ENCODE measurements at places on chromosomes 12 and 14.

- DNase-seq = peak; percentile 63
These were observed 301.9 kb downstream of the CCER1 start for GRCh38 chr12:90653040-90653439.

DNA sequence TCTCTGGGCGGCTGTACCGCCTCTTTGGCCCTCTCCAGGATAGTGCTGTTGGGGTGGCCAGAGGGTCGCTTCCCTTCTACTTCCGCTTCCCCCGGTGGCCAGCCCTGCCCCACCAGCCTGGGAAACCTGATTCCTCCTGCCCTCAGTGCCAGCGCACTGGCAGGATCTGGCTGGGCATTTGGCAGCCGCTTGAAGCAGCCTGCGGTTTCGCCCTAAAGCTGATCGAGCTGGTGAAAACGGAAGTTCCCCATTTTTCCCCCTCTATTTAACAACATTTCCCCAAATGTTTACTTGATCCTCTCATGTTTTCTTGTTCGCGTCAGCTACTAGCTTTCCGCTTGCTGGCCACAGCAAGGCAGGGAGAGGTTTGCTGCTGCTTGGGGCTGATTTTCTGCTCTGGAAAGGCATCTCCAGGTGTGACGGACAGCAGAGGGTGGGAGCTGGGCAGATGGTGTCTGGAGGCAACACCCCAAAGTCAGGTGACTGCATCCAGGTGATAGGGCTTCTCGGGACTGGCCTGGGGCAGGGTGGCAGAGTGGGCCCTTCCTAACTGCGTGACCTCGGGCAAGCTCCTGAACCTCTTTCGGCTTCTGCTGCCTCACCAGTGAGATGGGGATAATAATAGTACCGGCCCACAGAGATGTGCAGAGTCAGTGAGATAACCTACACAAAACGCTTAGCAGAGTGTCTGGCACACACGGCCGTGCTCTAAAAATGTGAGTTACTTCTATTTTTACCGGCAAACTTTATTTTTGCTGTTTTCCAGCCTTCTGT is 53.1 kb downstream of the TSPAN9 start:
- DNase-seq = no peak

- DNase-seq = no peak
These were observed 26.0 kb upstream of the TESC start for GRCh38 chr12:117125272-117125613.

DNA sequence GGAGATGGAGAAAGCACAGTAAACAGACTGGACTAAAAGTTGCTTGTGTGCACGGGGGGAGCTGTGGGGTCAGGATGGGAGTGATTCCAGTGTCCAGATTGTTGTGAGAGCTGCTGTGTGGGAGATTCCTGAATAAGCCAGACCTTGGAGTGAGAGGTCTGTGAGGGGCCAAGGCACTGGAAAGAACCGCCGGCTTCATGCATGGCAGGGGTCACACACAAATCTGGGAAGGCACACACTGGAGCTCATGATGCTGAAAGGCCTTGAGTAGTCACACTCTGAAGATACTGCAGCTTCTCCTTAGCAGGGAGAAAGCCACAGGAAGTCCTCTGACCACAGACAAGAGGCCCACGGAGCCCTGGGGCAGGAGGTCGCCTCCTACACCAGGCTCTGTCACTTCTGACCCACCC is 23.1 kb downstream of the ADCY6 start:
- DNase-seq = no peak

GRCh38 chr12:106113446-106113823 is 25.3 kb downstream of the NUAK1 start:
- no peak for DNase-seq

- DNase-seq = no peak
These were observed 13.3 kb downstream of the INF2 start for GRCh38 chr14:104702673-104703072.

GRCh38 chr14:24255931-24256711 is 6.9 kb downstream of the TGM1 start:
- DNase-seq = no peak
